ENCODE measurements at places on chromosomes 1 and 21.

GRCh38 chr1:155984341-155984740 lies 6.0 kb upstream of the ARHGEF2 start:
- no peak for DNase-seq

DNA sequence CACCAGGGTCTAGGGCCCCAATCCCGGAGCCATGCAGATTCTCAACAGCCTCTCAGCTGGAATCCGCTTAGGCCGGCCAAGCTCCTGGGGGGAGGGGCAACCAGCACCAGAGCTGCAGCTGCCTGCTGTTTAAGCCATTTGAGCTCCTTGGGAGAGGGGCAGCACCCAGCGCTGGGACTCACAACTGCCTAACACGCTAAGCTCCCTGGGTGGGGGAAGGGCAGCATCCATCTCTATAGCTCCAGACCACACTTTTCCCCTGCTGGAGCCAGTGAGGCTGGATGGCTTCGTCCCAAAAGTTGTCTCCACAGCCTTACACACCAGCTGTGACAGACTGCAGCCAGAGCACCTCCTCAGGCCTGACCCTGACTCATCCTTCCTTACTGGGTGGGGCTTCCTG lies 6.9 kb upstream of the PTGFR start:
- no peak for DNase-seq

DNA sequence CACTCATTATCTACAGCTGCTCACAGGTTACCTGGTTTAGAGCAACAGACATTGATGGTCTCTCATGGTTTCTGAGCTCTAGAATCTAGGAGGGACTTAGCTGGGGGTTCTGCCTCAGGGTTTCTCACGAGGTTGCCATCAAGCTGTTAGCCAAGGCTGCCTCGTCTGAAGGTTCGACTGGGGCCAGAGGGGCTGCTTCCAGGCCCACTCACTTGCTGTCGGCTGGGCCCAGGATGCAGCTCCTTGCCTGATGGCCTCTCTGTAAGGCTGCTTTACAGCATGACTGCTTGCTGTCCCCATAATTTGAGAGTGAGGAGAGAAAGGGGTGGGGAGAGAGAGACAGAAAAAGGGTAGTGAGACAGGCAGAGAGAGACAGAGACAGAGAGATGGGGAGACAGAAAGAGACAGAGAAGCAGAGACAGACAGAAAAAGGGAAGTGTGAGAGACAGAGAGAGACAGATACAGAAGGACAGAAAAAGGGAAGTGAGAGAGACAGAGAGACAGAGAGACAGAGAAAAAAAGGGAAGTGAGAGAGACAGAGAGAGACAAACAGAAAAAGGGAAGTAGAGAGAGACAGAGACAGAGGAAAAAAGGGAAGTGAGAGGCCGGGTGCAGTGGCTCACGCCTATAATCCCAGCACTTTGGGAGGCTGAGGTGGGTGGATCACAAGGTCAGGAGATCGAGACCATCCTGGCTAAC lies 106.8 kb upstream of the C1orf174 start:
- DNase-seq, result no peak

- no peak for DNase-seq
Observed at GRCh38 chr1:111602302-111602701, 17.3 kb upstream of the RAP1A start.

DNA sequence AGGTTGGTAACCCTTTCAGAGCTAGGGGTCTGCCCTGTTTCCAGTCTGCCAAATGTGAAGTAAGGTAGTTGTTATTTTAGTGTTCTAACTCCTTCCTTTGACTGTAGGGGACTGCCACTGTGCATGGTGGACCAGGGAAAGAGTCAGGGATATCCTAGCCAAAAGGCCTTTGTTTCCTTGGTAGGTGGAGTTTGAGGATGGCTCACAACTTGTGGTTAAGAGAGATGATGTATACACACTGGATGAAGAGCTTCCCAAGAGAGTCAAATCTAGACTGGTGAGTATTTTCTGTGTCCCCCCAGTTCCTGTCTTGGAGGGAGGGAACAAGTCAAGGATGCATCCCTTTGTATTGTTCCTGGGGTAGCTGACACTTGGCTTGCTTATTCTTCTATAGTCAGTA lies 3.5 kb upstream of the ST3GAL3 start:
- no peak for DNase-seq

GRCh38 chr1:203271962-203272632 lies 33.2 kb upstream of the BTG2 start:
- no peak for DNase-seq

DNA sequence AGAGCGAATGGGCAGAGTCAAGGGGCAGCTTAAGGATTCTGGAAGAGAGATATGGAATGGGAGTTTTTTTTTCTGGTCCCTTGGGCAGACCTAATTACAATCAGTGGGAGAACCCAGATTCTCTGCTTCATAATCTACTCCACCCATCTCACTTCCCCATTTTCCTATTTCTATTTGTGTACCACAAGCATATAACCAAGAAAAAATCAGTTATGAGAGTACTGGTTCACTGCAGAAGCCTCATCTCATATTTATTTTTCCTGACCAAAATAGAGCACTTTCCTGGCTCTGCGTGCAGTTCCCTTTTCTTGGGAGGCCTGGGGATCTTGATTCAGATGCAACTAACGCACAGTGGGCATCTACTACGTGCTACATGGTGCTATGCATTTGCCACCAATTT lies 82.2 kb upstream of the SLFNL1 start:
- DNase-seq, result no peak

DNA sequence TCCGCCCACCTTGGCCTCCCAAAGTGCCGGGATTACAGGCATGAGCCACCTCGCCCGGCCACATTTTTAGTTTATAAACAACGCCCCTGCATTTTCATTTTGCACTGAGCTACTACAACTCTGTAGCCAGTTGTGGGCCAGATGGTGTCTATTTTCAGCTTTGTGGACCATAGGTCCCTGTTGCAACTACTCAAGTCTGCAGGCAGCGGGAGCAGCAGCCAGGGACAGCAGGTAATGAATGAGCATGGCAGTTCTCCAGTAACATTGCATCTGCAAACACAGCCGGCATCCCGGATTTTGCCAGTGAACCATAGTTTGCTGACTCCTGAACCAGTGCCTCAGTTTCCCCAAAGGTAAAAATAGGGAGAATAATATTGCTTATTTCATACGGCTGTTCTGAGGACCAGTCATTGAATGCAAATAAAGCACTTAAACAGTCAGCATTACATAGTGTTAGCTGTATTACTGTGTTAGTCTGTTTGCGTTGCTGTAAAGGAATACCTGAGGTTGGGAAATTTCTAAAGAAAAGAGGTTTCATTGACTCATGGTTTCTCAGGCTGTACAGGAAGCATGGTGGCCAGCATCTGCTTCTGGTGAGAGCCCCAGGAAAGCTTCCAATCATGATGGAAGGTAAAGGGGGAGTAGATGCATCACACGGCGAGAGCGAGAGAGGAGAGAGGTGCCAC lies 65.5 kb upstream of the SLC45A1 start:
- DNase-seq, result no peak

GRCh38 chr1:221701570-221702186 lies 40.2 kb downstream of the DUSP10 start:
- no peak for DNase-seq

DNA sequence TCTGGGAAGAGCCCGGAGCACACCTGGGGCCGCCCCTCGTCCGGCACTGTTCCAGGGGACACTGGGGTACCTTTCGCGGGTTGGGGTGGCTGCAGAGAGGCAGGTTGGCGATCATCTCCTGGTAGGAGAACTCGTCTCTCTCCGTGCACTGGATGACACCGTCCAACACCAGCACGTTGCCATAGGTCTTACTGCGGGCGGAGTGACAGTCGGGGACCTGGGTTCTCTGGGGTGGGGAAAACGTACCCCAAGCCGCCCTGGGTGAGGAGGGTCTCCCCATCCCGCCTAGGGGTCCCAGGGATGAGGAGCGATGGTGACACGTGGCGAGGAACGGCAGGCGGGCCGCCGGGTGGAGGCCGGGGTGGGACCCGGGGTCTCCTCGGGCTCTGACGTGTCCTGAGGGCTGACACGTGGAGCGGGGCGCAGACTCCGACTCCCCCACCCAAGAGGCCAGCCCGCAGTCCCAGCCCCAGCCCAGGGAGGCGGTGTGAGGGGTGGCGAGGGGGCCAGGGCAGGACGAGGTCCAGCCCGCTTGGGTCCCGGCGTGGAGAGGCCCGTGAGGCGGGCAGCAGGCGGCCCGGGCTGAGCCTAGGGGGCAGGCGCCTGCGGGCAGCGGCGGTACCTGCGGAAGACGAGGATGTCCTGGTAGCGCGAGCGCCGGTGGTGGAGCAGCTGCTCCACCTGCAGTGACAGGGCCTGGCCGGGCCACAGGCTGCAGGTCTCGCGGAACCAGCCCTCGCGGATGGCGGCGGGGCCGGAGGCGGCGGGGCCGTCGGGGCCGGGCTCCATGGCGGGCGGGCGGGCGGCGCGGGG lies 457 bp downstream of the SRM start:
- DNase-seq, result no peak

DNA sequence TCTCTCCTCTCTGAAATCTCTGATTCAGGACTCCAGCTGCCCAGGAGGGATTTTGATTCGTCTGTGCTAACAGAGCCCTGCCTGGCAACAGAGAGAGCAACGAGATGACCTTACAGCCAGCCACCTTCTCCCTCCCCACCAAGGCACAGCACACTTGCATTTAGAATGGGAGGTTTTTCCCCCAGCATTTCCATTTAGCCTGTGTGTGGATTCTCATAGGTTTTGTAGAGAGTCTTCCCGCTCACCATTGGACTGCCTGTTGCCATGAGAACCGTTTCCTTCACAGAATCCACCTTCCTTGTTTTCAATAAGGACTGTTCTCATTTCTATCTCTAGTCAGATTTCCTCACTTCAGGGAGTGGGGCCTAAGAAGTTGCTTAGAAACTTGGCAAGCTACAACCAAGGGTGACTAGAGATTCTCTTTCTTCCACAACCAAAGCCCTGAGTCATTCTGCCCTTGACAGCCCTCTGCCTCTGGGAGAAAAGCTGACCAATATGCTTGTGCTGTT lies 5.8 kb upstream of the IKBKE start:
- no peak for DNase-seq

- DNase-seq, result no peak
Observed at GRCh38 chr1:185215911-185216310, 58.9 kb downstream of the SWT1 start.

DNA sequence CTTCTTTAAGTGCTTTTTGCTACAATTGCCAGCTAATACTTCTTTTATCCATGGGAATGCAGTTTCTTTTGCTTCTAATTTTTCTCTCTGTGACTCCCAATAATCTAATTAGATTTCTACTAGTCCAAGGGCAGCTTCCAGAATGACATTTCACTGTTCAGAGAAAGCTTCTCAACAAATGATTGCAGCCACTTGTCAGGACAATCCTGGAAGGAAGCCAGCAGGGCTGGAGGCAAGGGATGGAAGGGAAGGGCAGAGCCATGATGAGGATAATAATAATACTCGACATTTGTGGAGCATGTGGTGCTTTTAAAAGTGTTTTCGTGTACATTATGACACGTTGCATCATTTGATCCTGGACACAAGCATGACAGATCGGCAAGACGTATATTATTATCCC lies 19.4 kb downstream of the F11R start:
- DNase-seq, result peak; percentile 90

GRCh38 chr1:40620150-40620549 lies 45.3 kb downstream of the RIMS3 start:
- DNase-seq, result no peak

- no peak for DNase-seq
Observed at GRCh38 chr21:33572350-33572749, 16.1 kb downstream of the DONSON start.
